ENCODE measurements at places on chromosomes 3 and 15. TPM values are rescaled to one million over a fixed set of nuclear protein-coding genes. Genes with fewer than 3 reads are reported as not detected.

Gene NAA50
- 144 TPM for total RNA-seq

Gene GREM1
- 0.20 TPM for total RNA-seq

Gene PLA2G4D
- total RNA-seq, result not detected

Gene ACKR2
- total RNA-seq, result 0.85 TPM

Gene CHST2
- total RNA-seq, result 60.3 TPM

Gene TNFAIP8L3
- total RNA-seq, result not detected

DNA sequence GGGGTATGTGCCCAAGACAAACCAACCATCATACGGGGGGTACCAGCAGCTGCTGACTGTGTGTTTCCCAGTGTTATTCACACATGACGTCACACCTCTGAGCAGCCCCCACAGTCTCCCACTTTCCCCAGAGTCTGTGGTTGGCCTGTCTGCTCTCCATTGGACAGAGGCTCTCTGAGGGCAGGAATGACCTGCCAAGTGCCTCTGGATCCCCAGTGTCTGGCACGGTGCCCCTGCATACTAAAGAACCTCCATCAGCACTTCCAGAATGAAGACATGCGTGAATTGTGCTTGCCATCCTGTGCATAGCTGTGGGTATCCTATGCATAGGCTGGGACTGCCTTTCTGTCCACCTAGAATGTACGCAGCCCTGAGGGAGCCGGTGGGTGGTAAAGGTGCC is 3.5 kb upstream of the CCDC9B start:
- no peaks in the 10 kb centered on the region for H3K36me3 ChIP-seq
- no peak for DNase-seq
- H3K4me1 ChIP-seq, result peaks cover 7% of the 10 kb centered on the region
- H3K27ac ChIP-seq, result no peak overlapping the region
- no peaks in the 10 kb centered on the region for H3K27me3 ChIP-seq
- H3K4me3 ChIP-seq, result no peak overlapping the region

DNA sequence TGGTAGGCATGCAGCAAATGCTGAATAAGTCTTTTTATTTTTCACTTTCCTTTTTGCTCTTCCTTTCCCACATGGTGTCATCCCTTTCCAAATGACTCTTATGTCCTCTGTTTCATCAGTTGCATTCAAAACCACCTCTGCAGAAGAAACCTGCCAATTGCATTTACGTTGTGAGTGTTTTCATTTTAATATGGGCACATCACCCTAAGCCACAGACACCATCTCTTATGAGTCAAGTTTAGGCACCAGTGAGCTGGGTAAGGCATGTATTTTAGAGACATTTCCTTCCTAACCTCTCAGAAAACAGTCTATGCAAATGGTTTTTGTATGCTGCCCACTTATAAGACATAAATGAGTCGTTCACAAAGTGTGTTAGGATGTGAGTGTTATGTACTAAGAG is 223.3 kb upstream of the ADAMTS9 start:
- no peak overlapping the region for H3K27ac ChIP-seq
- no peak for DNase-seq
- no peaks in the 10 kb centered on the region for H3K36me3 ChIP-seq
- peaks cover 12% of the 10 kb centered on the region for H3K4me1 ChIP-seq
- H3K27me3 ChIP-seq, result no peaks in the 10 kb centered on the region

GRCh38 chr15:45088801-45089711 is 24.9 kb downstream of the DUOX2 start:
- H3K27ac ChIP-seq, result no peak overlapping the region
- H3K4me1 ChIP-seq, result peaks cover 33% of the 10 kb centered on the region
- no peaks in the 10 kb centered on the region for H3K36me3 ChIP-seq
- H3K4me3 ChIP-seq, result no peak overlapping the region
- no peaks in the 10 kb centered on the region for H3K27me3 ChIP-seq

- no peak overlapping the region for H3K4me3 ChIP-seq
- DNase-seq, result no peak
- H3K4me1 ChIP-seq, result no peaks in the 10 kb centered on the region
Observed at GRCh38 chr3:154718053-154718452, 288.1 kb upstream of the GPR149 start.

DNA sequence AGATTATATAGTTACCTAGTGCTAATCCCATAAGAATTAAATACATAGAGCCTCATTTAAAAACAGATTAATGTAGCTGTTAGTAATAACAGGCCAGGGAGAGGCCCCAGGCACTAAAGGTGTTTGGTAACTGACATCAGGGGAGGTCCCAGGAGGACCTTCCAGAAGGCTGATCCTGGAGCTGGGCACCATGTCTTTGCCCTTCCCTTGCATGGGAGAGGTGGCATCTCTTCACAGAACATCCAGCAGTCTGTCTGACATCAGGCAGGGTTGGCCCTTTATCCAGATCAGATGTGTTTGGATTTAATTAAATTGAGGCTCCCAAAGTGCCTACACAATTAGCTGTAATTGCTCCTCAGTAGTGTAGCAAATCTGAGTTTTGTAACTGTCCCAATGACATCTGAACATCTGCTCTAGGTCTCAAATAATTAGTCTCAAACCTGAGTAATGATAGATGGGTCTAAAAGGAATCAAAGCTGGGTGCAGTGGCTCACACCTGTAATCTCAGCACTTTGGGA is 53.0 kb downstream of the RLBP1 start:
- no peak overlapping the region for H3K4me3 ChIP-seq
- DNase-seq, result no peak
- no peaks in the 10 kb centered on the region for H3K27me3 ChIP-seq
- peaks cover 61% of the 10 kb centered on the region for H3K36me3 ChIP-seq

DNA sequence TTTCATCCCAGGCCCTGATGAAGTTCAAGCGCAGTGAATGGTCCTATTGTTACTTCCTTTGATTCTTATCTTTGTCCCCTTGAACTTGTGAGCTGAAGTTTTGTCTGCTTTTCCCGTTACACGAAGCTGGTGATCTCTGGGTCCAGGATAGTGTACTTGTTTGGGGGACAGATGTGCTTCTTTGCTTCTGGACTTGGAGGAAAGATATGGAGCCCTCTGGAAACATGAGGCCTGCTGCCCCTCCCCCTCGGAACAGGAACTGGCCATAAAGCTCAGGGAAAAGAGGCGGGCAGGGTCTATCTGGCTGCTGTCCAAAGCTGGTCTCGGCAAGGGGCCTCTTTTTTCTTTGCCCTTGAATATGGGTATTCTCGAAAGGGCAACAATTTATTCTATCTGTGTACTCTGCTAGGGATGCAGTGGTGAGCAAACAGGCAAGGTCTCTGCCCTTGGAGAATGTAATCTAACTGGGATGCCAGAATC is 47.6 kb downstream of the IDH2 start:
- peaks cover 24% of the 10 kb centered on the region for H3K4me1 ChIP-seq
- H3K27me3 ChIP-seq, result no peaks in the 10 kb centered on the region
- no peak for DNase-seq
- no peaks in the 10 kb centered on the region for H3K36me3 ChIP-seq
- no peak overlapping the region for H3K4me3 ChIP-seq

- no peak overlapping the region for H3K4me3 ChIP-seq
- no peaks in the 10 kb centered on the region for H3K36me3 ChIP-seq
- H3K4me1 ChIP-seq, result no peaks in the 10 kb centered on the region
- no peak for DNase-seq
- H3K27ac ChIP-seq, result no peak overlapping the region
Observed at GRCh38 chr3:27756877-27757276, 34.8 kb upstream of the EOMES start.

GRCh38 chr15:84629033-84629432 is 25.1 kb downstream of the WDR73 start:
- no peaks in the 10 kb centered on the region for H3K36me3 ChIP-seq
- peaks cover 21% of the 10 kb centered on the region for H3K4me1 ChIP-seq
- no peak overlapping the region for H3K4me3 ChIP-seq
- H3K27me3 ChIP-seq, result no peaks in the 10 kb centered on the region

DNA sequence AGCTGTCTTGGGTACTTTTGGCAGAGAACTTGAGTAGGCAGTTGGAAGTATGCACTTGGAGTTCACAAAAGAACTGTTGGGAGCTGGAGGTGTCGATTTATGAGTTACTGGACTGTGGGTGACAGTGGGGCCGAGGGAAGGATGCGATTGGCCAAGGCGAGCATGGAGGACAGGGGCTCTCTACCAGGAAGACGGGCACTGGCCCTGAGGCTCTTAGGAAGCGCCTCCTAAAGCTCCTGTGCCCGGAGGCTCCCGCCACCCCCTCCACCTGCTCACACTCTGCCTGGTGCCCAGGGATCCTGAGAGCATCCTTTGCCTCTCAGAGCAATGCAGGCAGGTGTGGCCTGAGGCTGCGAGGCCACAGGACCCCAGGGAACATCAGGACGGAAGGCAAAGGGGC is 69.0 kb downstream of the CRTC3 start:
- H3K4me3 ChIP-seq, result no peak overlapping the region
- peaks cover 28% of the 10 kb centered on the region for H3K4me1 ChIP-seq
- DNase-seq, result no peak
- no peaks in the 10 kb centered on the region for H3K27me3 ChIP-seq

DNA sequence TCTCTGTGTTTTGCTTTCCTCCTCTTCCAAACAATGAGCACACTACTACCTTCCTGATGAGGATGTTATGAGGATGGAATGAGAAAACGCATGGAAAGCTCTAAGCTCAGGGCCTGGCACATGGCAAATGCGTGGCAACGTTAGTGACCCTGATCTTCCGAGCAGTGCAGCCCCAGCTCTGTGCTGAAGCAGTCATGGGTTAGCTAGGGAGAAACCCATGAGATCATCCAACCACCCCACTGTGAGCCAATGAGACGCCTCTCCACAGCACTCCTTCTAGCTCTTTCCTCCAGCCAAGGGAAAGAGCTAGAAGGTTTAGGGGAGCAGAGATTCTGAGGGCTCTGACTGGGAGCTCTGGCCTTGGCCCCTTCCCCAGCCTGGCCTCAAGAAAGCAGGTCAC is 4.5 kb downstream of the CPN2 start:
- no peak overlapping the region for H3K27ac ChIP-seq
- no peak overlapping the region for H3K4me3 ChIP-seq
- peaks cover 20% of the 10 kb centered on the region for H3K27me3 ChIP-seq
- H3K4me1 ChIP-seq, result no peaks in the 10 kb centered on the region

DNA sequence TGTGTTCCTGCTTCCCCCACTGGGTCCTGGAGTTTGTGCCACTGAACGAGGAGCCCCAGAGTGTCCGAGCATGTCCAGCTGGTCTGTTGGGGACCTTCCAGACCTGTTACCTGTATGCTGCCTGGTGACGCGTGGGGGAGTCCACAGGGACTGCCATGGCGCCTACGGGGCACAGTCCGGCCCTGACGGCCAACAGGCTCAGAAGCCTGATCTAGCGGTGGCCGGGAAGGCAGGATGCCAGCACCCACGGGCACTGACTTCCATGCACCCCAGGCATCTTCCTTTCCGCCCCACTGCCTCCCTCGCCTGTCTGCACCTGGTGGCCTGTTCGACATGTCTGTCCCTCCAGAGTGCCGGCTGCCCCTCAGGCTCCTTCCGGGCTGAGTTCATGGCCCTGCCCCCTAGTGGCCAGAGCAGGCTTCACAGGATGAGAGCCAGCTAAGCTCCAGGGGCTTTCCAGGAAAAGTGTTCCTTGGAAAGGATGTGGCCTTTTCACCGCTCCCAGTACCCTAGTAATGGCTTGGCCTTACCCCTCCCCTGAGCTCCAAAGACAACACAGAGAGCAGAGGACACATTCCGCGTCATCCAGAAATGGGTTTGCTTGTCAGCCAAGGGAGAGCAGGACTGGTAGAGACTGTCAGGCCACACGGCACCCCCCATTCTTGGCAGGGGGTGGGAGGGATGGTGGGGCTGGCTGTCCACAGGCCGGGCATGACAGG is 35.7 kb downstream of the NGRN start:
- H3K36me3 ChIP-seq, result no peaks in the 10 kb centered on the region
- DNase-seq, result peak; percentile 53
- no peaks in the 10 kb centered on the region for H3K27me3 ChIP-seq
- peaks cover 16% of the 10 kb centered on the region for H3K4me1 ChIP-seq
- H3K27ac ChIP-seq, result peak overlapping the region; percentile 22

- peaks cover 12% of the 10 kb centered on the region for H3K4me1 ChIP-seq
- 0 out of 2 replicates have a peak overlapping the region, but pooled peaks have one; percentile 41 for H3K4me3 ChIP-seq
- no peak overlapping the region for H3K27ac ChIP-seq
- peak; percentile 68 for DNase-seq
- H3K36me3 ChIP-seq, result no peaks in the 10 kb centered on the region
- H3K27me3 ChIP-seq, result peaks cover 9% of the 10 kb centered on the region
Observed at GRCh38 chr15:74374648-74375302, 7.3 kb upstream of the CYP11A1 start.

GRCh38 chr3:72473156-72473555 is 375.1 kb downstream of the SHQ1 start:
- H3K27ac ChIP-seq, result no peak overlapping the region
- no peaks in the 10 kb centered on the region for H3K27me3 ChIP-seq
- H3K4me3 ChIP-seq, result no peak overlapping the region
- no peaks in the 10 kb centered on the region for H3K36me3 ChIP-seq

All from K562 (cell line).